ENCODE measurements at places on chromosomes 5 and 9.

DNA sequence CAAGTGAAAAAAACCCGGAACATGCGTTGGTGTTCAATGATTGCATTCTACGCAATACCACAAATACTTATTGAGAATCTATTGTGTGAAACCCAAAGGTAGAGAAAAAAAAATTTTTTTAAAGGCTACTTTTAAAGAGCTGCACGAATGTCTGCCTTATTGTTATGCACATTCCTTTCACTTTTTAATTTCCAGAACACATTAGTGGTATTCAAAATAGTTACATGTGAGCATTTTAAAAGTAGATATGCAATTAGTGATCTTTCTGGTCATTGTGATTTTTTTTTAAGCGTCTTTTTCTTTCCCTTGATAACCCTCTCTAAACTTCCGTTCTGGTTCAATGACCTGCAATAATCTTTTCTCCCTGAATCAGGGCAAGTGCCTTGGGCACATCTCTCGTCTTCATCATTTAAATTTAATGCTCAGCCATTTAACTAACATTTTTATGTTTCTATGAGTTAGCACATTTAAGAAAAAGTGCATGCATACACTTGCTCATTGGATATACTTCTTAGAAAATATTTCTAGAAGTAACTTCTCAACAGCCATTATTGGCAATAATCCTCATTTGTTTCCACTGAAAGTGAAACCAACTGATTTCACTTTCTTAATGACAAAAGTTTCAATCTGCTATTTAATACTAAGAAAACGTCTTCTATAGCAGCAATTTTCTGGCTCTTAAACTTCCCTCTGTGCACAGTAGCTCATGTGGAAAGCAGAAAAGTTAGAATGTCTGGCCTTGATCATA is 80.3 kb downstream of the CDH6 start:
- no peak for DNase-seq

GRCh38 chr5:111310711-111311620 is 86.8 kb downstream of the CAMK4 start:
- DNase-seq = no peak

GRCh38 chr5:152933056-152933455 is 528.0 kb upstream of the NMUR2 start:
- DNase-seq = no peak

DNA sequence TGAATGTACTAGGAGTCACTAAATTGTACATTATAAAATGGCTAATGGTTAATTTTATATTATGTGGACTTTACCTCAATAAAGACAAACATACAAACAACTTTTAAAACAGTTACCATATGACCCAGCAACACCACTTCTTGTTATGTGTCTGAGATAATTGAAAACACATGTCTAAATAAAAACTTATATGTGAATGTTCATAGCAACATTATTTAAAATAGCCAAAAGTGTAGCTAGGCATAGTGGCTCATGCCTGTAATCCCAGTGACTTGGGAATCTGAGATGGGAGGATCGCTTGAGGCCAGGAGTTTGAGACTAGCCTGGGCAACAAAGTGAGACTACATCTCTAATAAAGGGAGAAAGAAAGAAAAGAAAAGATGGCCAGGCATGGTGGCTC is 22.9 kb downstream of the SLC35A4 start:
- no peak for DNase-seq

DNA sequence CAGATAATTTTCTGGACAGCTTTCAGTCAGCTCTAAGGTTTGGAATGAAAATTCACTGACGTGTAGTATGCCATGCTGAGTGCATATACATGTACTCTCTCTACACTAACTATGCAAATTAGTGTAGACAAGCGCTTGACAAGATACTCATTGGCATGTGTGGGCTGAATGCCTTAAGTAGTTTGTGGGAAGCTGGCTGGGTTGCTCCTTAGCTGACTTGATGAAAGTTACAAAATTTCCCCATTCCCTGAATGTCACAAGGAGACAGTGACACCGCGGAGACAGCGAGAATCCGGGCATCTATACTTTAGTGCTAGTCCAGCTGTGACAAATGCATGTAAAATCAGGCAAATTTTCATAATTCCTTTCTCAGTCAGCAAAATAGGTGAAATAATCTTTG is 51.6 kb upstream of the C5orf46 start:
- no peak for DNase-seq

DNA sequence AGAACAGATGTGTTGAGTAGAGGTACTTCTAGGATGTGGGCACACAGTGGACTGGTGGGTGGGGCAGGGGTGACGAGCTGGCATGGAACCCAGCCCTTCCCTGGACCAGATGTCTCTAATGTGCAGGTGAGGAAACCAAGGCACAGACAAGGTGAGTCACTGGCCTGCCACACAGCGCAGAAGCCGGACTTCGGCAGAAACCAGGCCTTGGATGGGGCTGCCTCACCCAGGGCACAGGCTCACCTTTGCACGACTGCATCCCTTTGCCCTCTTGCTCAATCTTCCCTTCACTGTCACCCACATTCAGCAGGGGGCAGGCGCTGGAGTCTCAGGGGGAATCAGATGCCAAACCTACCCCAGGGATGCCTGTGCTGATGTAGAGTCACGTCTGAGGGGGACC is 65.4 kb upstream of the LMX1B start:
- DNase-seq = no peak

GRCh38 chr9:127452691-127453090 is 1.4 kb downstream of the LRSAM1 start:
- no peak for DNase-seq

DNA sequence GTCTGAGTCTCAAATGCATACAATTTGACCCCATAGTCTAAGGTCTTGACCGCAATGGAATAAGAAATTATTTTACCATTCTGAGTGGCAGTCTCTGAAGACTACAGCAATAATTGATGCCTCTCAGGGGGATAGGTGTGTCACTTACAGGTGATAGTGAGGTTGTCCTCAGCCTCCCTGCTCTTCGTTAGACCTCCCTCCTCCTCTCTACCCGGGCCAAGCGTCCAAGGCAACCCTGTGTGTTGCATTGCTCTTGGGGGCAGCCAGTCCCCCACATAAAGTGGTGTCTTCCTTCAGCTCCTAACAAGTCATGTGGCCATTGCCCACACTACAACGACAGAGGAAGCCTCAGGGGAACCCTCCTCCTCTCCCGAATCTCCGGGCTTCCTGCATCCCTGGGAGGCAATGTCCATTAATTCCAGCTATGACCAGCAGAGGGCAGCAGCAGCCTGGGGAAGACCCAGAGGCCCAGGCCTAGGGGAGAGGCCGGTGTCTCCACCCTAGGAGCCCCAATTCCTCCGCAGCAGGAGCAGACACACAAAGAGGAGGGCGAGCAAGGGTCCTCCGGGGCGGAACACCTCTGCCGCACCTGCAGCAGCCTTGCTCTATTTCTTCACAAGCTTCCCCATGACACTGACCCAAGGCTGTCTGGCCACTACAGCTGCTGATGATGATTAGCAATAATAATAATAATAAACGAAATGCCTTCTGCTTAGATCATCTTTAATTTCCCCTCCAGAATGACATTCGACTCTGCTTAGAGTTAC is 134.8 kb downstream of the KCNIP1 start:
- DNase-seq = no peak

- DNase-seq = no peak
Observed at GRCh38 chr5:141734501-141735229, 52.6 kb upstream of the ARAP3 start.

GRCh38 chr9:14218253-14218652 is 95.7 kb downstream of the NFIB start:
- DNase-seq = no peak

DNA sequence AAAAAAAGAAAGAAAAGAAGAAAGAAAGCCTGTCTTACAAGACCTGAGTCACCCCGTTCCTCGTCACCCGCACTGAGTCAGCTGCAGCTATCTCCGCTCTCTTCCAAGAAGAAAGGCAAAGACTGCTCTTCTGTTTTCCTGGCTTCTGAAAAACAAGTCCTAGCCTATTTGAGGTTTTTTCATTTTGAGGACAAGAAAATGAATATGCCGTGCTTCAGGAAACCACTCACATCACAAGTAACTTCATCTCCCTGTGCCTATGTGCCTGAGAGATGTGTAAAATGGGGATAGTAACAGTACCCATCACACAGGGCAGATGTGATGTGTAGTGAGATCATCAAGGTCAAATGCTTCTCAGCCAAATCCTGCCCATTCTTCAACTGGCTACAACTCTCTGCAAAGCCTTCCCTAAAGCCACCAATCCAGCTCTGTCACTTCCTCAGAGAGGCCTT is 78.4 kb downstream of the GLDC start:
- no peak for DNase-seq

DNA sequence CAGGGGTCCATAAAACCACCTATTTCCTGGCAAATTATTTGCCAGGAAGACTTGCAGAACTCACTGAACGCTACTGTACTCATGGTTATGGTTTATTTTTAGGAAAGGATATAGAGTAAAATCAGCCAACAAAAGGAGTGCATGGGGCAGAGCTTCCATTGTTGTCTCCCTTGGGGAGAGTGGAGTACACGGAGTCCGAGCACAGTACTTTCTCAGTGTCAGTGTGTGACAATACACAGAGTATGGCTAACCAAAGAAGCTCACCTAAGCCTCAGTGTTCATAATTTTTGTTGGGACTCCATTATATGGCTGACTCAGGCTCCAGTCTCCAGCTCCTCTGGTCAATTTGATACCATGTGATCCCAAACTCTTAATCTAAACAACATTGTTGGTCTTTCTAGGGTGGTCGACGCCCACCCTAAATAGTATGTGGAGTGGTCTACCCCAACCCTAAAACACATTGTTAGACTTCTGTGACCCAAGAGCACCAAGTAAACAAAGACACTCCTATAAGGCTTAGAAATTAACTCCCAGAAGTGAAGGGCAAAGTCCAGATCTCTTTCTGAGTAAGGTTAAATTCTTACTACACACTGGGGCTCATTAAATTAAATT is 74.9 kb downstream of the SLC44A1 start:
- no peak for DNase-seq

DNA sequence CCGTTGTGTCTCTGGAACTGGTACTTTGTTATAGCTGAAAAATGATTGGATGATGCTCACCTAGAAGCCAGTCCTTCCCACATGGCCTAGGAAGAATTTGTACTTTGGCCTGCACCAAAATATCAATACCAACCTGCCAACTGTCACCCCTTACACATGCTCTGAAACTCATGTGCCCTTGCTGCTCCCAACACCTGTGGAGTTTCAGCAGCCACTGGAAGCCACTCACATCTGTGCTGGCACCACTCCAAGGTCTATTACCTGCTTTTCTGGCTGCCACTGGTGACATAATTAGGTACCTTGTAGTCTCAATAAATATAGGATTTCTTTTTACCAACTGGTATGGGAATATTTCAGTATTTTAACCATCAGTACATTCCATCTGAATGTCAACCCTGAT is 363.6 kb downstream of the SH3GL2 start:
- DNase-seq = no peak

DNA sequence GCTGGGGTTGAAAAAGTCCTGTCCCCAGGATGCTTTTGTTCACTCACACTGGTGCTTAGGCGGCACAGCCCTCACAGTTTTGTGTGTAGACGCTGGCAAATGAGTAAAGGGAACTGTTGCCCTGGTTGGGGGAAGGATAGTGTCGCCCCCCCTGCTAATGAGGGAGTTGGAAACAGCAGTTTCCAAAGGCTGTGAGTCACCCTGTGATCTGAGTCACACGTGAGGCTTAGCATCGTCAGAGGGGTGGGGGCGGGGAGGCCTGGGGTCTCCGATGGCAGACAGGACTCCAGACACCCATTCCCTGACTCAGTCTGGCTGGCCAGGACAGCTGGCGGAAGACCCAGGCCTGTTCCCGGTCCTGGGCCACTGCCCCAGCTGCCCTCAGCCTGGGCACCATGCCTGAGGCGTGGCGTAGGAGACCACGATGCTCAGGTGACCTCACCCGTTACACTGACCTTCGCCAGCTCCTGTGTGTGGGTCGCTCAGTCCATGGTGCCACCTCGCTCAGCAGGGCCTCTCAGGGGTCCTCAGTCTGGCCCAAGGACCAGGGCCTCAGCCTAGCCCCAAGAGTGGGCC is 2.9 kb downstream of the DNAJB5 start:
- no peak for DNase-seq

GRCh38 chr9:134969156-134970045 is 51.7 kb upstream of the FCN1 start:
- DNase-seq = no peak

DNA sequence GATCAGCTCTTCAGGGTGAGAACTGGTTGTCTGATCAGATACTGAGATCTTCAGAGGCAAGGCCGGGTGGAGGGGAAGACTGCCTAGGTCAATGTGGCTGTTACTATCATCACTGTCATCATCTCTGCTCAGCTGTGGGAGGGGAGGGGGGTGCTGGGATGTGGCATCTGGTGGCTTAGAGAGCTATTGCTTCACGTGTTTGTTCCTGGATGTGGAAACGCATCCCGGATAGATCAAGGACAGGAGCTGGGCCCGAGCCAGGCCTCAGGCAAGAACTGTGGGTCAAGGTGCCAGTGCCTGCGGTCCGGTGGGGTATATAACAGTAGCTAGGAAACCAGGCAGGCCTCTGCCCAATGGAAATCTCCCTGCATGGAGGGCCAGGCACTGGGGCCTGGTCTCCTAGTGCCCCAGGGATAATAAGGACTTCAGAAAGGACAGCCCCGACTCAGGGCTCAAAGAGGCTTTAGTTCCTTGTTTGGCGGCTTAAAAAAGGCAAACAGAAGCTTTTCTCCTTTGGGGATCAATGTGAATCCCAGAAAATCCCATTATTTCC is 30.3 kb upstream of the TIFAB start:
- no peak for DNase-seq

- no peak for DNase-seq
Observed at GRCh38 chr9:113238859-113239232, 17.5 kb downstream of the SLC31A1 start.

- DNase-seq = no peak
Observed at GRCh38 chr5:107876261-107876660, 205.5 kb upstream of the EFNA5 start.

DNA sequence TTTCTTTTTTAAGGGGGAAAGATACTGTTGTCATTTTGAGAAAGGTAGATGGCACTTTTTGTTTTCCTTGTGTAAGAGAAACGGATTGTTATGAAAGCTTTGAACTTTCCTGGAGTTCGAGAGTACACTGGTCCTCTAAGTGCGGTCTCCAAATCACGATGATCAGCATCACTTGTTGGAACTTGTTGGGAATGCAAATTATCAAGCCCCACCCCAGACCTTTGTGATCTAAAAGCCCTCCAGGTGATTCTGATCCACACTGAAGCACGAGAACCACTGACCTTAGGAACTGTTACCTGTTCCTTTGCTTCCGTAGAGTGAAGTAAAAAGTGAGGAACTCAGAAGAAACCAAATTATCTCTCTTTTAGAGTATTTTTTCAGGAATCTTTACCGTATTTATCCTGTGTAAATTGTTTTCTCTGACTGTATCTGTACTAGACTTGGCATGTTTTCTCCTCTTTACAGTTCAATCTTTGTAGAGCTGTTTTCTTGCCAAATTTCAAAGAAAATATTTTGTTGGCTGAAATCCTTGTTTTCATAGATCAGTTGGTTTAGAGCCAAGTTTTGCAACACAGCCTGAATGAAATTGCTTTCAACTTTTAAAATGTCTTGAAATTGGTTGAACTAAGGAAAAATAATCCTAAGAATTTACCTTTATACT is 4.0 kb downstream of the MAT2B start:
- no peak for DNase-seq

DNA sequence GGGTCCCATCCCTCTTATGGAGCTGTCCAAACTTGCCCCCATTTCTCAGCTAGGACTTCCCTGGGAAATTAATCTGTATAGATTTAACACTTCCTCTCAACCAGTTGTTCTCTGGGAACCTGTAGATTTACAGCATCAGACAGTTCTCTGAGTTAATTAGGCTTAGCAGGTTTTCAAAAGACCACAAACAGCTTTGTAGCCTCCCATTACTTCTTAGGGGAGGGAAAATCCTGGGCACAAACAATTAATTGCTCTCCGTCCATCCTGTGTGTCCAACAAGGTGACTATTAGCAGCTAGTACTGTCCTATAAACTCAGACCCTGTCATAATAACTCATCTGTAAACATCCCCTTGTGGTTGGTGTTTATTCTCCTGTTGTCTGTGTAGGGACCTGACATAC is 197.9 kb downstream of the GOLPH3 start:
- DNase-seq = no peak

All from glomerular endothelial cell (primary cell).